A549 treated with ZK216348 at 1 μM for 4 hours (cell line): ENCODE measurements at places on chromosomes 2 and 18. TPM values are rescaled to one million over a fixed set of nuclear protein-coding genes. Genes with fewer than 3 reads are reported as not detected.

Gene GALNT13
- 7.2 to 15.2 TPM (median 10.7 TPM) in 5 replicates for total RNA-seq

Gene ATP6V1B1
- total RNA-seq = 1.2 to 2.5 TPM (median 2.0 TPM) in 5 replicates

Gene CHCHD5
- total RNA-seq = 52.6 to 67.5 TPM (median 61.6 TPM) in 5 replicates

Gene KIDINS220
- total RNA-seq = 14.9 to 22.8 TPM (median 19.3 TPM) in 5 replicates

Gene BZW1
- 386 to 904 TPM (median 456 TPM) in 5 replicates for total RNA-seq

Gene CXCR2
- total RNA-seq = not detected in 5 replicates

Gene ANKRD62
- not detected in 5 replicates for total RNA-seq

Gene ACTG2
- total RNA-seq = 0.12 to 0.38 TPM (median 0.13 TPM) in 3 of 5 replicates, not detected in the others

Gene ILKAP
- 36.7 to 43.4 TPM (median 40.2 TPM) in 5 replicates for total RNA-seq

Gene SERPINB7
- total RNA-seq = 1.4 to 2.9 TPM (median 2.5 TPM) in 5 replicates

Gene PELI1
- 1.2 to 1.5 TPM (median 1.3 TPM) in 5 replicates for total RNA-seq

Gene HNRNPA3
- total RNA-seq = 362 to 453 TPM (median 394 TPM) in 5 replicates

Gene CDH7
- total RNA-seq = 0.02 TPM in 1 of 5 replicates, not detected in the others

Gene SKOR2
- not detected in 5 replicates for total RNA-seq

Gene SNED1
- 0.33 to 1.1 TPM (median 0.67 TPM) in 5 replicates for total RNA-seq

Gene CYTIP
- not detected in 5 replicates for total RNA-seq

Gene POTEE
- total RNA-seq = 0.04 to 0.08 TPM (median 0.06 TPM) in 4 of 5 replicates, not detected in the other

Gene C1GALT1C1L
- 1.6 to 2.8 TPM (median 1.9 TPM) in 5 replicates for total RNA-seq

Gene NT5DC4
- total RNA-seq = not detected in 5 replicates

Gene FLACC1
- total RNA-seq = 0.34 to 0.57 TPM in 2 of 5 replicates, not detected in the others

Gene CCDC74B
- total RNA-seq = 4.6 to 7.2 TPM (median 6.2 TPM) in 5 replicates

Gene UPP2
- total RNA-seq = not detected in 5 replicates

Gene IFT172
- total RNA-seq = 6.6 to 12.6 TPM (median 8.8 TPM) in 5 replicates

Gene NUP35
- 29.7 to 50.3 TPM (median 33.5 TPM) in 5 replicates for total RNA-seq

Gene UGT1A5
- total RNA-seq = not detected in 5 replicates

Gene ACADL
- total RNA-seq = 0.11 to 0.24 TPM in 2 of 5 replicates, not detected in the others

Gene RGPD4
- 0.04 to 0.16 TPM (median 0.10 TPM) in 4 of 5 replicates, not detected in the other for total RNA-seq

Gene LYG2
- total RNA-seq = not detected in 5 replicates

Gene CRYBA2
- total RNA-seq = not detected in 5 replicates

Gene MOB1A
- total RNA-seq = 55.5 to 91.9 TPM (median 81.7 TPM) in 5 replicates

Gene UGT1A3
- total RNA-seq = 0.12 to 0.19 TPM (median 0.17 TPM) in 3 of 5 replicates, not detected in the others

Gene RNF125
- total RNA-seq = 0.18 to 1.1 TPM (median 0.47 TPM) in 5 replicates

Gene CBLN2
- total RNA-seq = 0.19 to 0.40 TPM (median 0.37 TPM) in 3 of 5 replicates, not detected in the others

Gene LAMA1
- total RNA-seq = 0.02 to 0.12 TPM (median 0.07 TPM) in 5 replicates

Gene LRRC30
- total RNA-seq = not detected in 5 replicates

Gene CD207
- not detected in 5 replicates for total RNA-seq
